ENCODE measurements at places on chromosomes 11 and 22.

DNA sequence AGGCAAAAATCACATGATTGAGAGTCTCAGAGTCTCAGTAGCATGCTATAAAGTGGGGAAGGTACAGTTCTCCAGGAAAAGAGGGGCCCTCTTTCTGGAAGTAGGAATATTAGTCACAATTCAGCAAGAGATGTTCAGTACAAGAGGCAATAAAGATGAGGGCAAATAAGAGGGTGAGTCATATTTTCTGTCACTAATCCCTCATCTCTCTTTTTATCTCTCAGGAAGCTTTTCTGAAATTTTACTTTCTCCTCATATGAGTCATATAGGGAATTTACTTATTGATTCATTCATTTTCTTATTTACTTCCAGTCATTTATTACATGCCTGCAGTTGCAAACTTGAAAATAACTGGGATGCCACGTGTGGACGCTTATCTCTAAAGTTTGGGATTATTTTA lies 3.4 kb upstream of the NXPE1 start:
- no peak for DNase-seq

DNA sequence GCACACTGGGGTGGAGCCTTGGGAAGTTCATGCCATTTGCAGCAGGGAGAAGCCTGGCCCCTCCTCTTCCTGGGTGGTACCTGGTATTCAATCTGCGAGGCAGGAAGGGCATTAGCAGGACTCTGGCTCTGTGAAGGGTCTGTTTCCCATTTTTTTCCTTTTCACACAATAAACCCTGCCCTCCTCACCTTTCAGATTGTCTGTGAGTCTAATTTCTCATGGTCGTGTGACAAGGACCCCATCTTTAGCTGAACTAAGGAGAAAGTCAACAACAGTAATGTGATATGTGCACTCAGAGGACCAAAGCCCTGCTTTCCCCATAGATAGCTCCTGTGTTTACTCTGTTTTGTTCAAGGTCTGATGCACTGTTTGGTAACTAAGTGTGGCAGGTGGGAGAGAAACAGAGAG lies 26.6 kb upstream of the CASP4 start:
- DNase-seq = no peak

- DNase-seq = no peak
These were observed 11.7 kb upstream of the CSTF3 start for GRCh38 chr11:33172996-33173395.

- peak; percentile 95 for DNase-seq
These were observed 411 bp downstream of the ACTN3 start for GRCh38 chr11:66546966-66547661.

DNA sequence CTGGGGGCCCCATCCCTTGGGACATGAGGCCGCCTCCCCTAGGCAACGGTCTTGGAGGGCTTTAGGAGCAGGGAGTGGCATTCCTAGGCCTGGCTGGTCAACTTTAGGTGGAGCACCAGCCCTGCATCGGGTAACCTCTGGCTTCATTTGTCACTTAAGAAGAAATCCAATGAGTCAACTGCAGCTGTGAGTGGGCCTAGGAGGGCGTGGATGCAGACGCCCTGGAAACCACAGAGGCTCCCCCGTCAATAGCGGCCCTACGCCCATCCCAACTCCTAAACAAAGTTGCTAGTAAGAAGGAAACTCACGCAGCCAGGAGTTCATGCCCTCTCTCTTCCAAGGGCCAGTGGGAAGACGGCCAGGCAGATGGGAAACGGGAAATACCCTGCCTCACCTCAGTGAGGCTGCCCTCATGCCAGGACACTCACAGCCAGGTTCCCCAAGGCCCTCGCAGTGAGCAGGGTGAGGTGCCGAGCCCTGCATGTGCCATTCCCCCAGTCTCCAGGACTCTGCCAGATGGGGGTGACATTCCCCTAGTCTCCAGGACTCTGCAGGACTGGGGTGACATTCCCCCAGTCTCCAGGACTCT lies 20.8 kb downstream of the BID start:
- no peak for DNase-seq

- no peak for DNase-seq
These were observed 932 bp downstream of the IRAG1 start for GRCh38 chr11:10692531-10693115.

- no peak for DNase-seq
These were observed 716.5 kb downstream of the NELL1 start for GRCh38 chr11:21385669-21386440.

DNA sequence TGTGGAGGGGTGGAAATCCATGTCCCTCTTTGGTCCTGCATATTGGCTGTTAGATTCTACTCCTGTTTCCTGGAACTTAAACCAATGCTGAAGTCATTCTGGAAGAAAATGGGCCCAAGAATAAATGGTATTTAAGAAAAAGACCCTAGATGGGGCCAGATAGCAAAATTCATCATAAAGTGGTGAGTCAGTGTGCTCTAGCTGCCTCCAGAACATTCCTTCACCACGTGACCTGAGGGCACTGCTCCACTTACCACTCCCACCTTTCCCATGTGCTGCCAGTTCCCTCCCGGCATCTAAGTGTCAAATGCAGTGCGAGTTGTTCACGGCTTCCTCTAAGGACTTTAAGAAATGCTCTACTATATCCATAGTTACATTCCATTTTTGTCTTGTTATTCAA lies 30.9 kb upstream of the NAP1L4 start:
- no peak for DNase-seq

DNA sequence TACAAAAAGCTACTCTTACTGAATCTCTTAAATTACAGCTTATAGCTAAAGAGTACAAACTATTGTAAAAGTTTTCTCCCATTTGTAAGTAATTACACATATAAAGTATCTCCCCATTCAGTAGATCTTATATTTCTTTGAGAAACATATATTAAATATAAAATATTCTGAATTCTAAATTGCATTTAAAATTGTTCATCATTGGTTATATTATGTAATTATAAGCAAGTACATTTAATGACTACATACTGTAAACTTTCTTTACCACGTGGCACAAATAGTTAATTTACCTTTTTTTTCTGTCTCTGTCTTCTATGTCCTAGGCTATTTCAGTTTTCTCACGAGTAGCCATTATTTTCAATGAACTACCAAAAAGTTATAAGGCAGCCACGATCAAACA lies 101.2 kb upstream of the SERPIND1 start:
- no peak for DNase-seq

DNA sequence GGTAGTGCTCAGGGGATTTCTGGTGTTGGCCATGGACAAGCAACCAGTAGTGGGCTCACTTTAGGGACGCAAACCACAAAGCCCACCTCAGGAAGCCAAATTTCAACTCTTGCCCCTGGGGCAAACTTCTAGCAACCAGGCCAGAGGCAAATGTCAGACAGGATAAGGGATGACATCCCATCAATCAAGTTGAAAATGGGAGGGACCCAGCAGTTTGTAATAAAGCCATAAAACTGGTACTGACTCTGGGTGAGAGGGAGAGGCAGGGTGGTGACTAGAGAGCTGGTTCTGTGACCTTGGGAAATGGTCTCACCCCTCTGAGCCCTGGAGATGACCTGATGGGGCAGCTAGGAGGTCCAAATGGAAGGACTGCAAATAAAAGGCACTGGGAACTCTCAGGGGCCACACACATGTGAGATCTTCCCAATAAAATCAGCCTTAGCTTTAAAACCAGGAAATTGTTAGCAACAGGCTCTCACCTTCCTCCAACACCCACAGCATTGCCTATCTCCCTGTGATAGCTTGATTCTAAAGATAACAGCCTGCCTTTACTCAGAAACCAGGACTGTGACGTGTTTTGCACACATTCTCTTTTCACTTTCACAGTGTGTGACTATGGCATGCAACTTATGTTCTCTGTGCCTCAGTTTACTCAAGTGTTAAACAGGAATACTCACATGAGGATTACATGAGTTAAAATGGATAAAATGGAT lies 6.4 kb upstream of the TBC1D10A start:
- no peak for DNase-seq

DNA sequence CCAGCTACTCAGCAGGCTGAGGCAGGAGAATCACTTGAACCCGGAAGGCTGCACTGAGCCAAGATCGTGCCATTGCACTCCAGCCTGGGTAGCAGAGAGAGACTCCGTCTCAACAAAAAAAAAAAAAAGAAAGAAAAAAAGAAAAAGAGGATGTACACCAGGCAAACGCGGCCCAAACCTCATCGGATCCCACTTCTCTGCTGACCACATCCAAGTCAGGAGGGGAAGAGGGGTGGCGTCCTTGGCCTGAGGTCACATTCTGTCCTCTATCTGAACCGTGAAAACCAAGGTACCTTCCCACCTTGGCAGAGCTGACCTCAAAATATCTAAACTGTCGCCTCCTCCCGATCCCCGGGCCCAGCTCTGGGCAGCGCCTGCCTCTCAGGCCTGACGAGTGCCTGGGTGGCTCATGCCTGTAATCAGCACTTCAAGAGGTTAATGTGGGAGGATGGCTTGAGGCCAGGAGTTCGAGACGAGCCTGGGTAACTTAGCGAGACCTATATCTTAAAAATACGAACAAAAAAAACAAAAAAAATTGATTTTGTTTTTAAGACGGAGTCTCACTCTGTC lies 25.1 kb downstream of the RGL4 start:
- no peak for DNase-seq

DNA sequence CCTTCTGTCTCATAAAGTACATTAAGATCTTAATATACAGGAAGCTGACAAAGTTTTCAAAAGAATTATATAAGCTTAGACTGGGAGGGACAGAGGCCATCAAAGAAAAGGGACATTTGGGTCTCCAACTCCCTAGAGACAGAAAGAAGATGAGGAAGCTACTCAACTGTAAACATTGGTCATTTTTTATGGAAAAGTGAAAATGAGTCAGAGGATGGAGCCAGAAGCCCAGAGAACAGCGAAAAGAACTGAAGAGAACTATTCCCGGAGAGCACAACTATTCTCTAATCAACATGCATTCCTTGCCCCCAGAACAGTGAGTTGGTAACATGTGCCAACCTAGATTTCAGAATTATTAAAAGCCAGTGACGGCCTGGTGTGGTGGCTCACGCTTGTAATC lies 779.3 kb downstream of the DLG2 start:
- no peak for DNase-seq

DNA sequence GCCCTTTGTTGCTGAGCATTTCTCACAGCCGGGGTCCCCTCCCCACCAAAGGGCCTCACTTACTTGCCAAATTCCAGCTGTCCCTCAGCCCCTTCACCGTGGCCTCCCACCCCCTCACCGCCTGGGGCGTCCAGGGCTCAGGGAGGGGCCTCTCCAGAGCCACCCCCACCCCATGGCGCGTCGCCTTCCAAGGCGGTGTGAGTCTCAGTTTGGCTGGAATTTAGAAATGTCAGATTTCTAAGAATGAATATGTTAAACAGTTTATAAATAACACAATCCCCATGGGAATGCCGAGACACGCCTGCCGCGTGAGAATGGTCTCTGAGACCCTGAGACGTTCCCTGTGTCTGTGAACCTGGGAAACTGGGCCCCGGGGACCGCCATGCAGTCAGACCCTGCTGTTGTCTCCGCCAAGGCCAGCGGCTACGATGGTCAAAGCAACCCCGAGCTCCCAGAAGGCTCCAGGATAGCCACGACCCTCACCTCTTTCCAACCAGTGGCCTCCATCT lies 28.9 kb downstream of the CELSR1 start:
- no peak for DNase-seq

DNA sequence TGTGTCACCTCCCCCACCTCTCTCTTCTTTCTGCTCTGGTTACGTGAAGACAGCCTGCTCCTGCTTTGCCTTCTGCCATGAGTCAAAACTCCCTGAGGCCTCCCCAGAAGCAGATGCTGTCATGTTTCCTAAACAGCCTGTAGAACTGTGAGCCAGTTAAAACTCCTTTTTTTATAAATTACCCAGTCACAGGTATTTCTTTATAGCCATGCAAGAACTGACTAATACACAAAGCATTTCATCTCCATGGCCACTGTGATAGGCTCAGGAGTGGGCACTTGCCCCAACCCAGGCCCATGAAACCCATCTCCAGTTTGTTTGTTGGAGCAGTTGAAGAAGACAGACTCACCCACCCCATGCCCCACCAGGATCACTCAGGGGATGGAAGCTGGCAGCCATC lies 253.3 kb upstream of the ISX start:
- no peak for DNase-seq

DNA sequence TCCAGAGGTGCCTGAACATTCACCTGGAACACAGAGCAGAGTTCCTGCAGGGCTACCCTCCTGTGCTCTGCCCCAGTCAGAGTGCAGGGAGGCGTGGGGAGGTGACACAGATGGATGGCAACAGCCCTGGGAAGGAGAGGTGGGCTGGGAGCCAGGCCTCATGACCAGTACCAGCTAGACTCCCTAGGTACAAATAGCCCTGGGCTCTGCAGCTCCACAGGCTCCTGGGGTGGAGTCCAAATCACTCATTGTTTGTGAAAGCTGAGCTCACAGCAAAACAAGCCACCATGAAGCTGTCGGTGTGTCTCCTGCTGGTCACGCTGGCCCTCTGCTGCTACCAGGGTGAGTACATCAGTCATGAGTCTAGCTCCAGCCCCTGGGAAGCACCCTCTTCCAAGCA lies at the start of gene SCGB1D2:
Gene SCGB1D2, plus strand, starts transcription at position 219 of the 400 bp plus-strand sequence. Its CDS starts 69 bp downstream, at position 288.
- no peak for DNase-seq

DNA sequence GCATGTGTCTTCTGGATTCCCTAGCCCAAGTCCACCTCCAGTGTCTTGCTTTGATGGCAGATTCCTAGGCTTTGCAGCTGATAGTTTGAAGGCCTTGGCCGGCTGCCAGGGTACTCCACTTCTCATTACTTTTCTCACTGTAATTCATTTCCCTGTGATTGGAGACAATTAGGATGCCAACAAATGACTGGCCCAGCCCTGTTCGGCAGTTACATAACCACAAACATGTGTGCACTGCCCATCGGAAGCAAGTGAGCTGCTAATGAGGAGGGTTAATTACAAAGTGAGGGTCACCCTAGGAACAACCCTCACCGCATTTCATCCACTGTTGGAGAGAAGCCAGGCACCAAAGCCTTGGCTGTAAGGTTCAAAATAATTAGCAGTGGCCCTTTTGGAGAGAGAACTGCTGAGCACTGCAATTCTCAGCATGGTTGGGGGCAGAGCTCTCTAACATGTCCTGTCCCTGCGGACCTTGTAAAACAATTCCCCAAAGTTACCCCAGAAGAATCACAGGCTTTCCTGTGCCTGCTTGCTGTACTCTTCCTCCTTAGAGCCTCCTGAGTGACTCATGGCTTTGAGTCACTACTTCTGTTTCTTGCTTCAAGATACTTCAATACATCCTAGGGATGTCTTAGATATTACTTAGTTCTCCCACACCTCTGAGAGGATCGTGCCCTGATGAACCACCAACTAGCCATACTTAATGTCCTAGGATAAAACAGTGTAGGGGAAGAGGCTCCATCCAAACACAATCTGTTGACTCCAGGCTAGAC lies 109.7 kb upstream of the GALNT18 start:
- no peak for DNase-seq

Measured in NCI-H524 (cell line).